Activated T-cell treated with anti-CD3 and anti-CD28 coated beads, Interleukin-2, amount 50 U/mL, for 24 hours (primary cell): ENCODE measurements at places on chromosomes 3 and 15.
A peak's percentile ranks its signal among the peaks of the same experiment; 100 is the strongest.

DNA sequence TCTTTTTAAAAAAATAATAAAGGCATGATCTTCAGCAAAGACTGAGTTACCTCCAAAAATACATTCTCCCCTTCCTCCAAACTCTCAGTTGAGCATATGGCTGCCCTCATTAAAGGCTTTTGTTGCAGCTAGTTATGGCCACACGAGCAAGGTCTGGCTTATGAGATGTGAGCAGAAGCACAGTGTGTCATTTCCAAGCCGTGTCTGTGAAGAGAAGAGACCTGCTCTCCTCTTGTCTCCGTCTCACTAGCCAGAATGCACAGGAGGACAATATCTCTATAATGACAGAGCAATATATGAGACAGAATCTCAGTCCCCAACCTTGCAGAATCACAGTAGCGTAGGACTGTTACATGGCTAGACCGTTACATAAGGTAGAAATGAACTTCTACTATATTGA, 152.3 kb downstream of the MAGI1 start:
- DNase-seq = no peak

- no peak for DNase-seq
Observed at GRCh38 chr3:23368731-23369130, 165.6 kb downstream of the UBE2E2 start.

GRCh38 chr3:62237286-62237948, 135.9 kb downstream of the FEZF2 start:
- no peak for DNase-seq

- DNase-seq = no peak
Observed at GRCh38 chr3:167084545-167084944, 295.6 kb downstream of the ZBBX start.

- DNase-seq = no peak
Observed at GRCh38 chr15:78570710-78571109, 5.4 kb downstream of the CHRNA5 start.

GRCh38 chr15:64739577-64740143, 35.7 kb downstream of the RBPMS2 start:
- no peak for DNase-seq

DNA sequence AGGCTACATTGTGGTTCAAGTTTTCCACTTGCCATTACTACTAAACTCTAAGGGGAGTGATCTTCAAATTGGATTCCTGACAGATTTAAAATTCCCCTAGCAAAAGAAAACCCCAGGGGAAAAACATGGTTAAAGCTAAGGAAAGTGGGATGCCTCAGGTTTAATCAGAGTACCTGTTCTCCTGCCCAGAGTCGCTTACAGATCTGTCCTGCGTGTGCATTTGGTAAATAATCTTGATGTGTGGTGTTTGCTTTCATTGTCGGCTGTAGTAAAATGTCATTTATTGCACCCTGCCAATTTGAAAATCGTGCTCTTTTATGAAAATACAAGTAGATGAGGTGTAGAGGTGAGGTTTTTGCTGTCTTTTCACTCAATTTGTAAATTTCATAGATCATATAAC, 323.4 kb downstream of the PTPRG start:
- no peak for DNase-seq

DNA sequence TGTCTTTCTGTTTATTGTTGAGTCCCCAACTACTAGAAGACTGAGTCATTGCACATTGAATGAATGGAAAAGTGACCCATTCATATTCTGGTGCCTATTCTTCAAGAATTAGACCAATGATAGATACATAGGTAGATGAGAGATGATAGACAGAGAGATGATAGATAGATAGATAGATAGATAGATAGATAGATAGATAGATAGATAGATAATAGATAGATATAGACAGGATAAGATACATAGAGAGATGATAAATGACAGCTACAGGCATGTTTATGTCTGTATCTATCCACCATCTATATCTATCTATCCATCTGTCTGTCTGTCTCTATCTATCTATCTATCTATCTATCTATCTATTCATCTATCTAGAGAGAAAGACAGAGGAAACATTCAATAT, 170.3 kb upstream of the ARRDC4 start:
- no peak for DNase-seq

DNA sequence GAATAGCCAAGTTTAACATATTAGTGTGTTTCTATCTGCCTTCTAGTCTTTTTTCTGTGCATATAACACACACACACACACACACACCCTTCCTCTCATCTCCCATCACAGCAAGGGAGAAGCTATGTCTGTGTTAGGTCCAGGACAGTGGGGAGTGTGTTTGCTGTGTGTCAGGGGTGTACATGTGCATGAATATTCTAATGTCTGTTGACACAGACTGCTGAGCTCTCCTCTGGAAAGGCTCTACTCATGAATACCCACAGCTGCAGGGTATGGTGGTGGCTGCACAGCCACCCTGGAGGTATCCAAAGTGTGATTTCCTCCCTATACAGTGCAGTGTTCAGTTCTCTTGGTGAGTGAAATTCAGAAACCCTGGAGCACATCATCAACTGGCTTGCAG, 42.9 kb downstream of the ARNT2 start:
- no peak for DNase-seq

DNA sequence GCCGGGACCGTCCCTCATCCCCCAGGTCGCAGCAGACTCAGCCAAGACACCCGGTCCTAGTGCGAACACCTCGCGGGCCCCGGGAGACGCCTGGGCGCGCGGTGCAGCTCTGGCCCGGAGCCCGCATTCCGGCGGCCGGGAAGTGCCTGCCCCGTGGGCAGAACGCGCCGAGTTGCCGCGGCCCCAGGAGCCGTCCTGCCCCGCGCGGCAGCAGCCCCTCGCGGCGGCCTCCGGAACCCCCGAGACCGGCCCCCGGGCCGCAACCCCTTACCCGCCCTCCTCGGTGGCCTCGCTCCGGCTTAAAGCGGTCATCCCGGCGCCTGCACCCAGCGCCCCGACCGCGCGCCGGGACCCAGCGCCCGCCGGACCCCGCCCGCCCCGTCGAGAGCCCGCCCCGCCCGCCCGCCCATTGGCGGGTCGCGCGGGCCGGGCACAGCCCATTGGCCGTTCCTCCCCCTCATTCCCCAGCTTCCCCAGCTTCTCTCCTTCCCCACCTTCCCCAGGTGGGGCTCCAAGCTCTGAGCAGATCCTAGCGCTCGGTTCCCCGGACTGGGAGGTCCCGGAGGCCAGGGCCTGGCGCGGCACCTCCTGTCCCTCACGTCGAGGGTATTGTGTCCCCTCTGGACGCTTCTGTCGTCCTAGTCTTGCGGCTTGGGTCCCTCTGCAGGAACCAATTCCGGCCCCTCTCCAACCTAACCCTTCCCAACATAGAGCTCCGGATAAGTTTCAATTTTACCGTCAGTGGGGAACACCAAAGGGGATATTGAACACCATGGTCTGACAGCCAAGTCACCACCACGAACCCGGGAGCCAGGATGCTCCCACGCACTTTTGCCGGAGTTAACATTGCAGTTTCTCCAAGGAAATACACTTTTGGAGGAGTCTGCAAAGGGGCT, at the start of gene GRAMD2A:
Gene GRAMD2A (minus strand): TSS at position 328 of the 896 bp plus-strand sequence.
- DNase-seq = peak; percentile 71
